ENCODE measurements at places on chromosomes 5 and 9.
A peak's percentile ranks its signal among the peaks of the same experiment; 100 is the strongest.

- no peak for DNase-seq
Measured at GRCh38 chr5:18152671-18153070, 518.4 kb downstream of the TAF11L14 start.

DNA sequence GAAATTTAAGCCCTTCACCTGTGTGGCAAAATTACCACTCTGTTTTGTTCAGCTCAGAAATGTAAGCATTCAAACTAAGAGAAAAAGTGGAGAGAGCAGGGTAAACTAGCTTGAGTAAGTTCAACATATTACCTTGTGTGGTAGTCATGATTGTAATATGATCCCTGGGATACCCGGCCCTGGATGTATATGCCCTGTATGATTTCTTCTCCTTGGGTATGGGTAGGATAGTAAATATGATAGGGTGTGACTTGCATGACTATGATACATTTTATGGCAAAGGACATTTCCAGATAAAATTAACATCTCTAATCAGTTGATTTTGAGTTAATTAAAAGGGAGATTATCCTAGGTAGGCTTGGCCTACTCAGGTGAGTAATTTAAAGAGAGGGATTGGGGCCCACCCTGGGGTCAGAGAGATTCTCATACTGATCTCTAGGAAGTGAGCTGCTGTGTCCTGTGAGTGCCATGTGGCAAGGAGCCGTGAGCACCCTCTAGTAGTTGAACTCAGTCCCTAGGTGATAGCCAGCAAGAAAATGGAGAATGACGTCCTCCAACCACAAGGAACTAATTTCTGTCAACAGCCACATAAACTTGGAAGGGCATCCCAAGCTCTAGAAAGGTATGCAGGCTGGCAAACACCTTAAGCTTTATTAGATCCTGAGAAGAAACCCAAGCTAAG is 62.2 kb upstream of the ANXA1 start:
- no peak for DNase-seq

DNA sequence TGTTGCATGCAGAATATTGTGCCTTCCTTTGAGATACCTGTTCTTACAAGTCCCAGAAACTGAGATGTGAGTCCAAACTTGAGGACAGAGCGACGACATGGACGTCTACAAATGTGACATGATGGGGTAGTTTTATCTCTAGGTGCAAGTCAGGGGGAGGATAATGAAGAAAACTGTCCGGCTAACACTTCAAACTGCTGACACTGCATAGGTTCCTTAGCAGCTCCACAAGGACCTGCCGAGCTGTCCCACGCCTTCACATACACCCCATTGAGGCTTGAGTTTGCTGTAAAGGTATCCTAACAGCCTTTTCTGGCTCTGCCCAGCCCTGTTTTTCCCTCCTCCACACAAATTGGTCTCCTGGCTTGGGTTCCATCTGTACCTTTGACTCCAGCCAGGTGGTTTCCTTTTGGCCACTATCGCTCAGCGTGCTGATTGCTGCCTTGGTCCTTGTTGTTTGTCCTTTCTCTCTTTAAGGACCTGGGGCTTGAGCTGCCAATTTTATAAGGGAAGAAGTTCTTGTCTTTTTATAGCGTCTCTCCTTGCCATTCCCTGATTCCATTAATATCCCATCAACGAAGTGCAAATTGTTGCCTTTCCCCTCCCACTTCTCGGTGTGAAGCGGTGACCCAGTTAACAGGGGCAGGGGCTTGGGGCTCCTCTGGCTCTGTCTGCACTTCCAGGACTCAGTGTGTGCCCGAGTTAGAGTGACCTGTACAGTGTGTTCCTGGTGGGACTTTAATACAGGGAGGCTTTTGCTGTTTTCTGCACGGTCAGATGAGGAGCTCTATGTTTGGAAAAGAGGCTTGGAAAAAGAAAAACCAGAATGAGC is 100.3 kb downstream of the PCSK1 start:
- no peak for DNase-seq

DNA sequence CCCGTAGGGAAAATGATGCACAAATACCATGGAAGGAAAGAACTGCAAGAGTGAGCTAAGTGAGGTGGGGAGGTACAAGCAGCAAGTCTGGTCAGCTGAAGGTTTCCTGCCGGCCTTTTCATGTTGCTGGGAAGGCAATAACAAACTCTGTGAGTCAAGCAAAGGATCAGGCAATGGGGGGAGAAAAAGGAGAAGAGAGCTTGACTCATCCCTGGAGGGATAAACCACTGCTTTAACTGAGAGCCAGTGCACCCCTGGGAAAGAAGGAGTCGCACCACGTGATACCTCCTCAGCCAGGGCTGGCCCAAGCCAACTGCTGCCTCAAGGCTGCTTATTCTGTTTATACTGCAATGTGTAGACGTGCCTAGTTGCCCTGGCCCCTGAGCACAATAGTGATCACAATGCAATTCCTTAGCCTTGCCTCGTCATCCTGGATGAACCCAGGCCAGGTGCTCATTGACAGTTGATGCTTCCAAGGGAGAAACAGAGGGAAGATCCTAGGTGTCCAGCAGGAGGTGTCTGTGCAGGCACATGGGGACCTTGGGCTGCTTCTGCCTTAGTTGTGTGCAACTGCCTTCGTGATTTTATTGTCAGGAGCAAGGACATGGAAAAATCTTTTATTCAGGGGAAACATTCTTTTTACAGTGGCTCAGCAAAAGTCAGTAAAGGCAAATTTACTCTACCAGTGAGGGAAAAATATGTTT is 203.0 kb upstream of the TUT7 start:
- DNase-seq = peak; percentile 93

DNA sequence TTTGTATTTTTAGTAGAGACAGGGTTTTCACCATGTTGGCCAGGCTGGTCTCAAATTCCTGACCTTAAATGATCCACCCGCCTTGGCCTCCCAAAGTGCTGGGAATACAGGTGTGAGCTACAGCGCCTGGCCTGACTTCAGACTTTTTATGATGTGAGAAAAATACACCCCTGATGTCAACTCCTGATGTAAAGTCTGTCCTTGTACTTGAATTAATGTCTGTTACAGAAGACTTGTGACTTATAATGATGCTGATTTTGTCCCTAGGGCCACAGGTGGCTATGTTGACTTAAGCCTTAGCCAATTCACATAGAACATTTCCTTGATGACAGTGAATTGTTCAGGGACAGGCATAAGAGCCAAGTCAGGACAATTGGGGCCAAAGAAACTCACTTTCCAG is 42.5 kb upstream of the MELK start:
- no peak for DNase-seq

DNA sequence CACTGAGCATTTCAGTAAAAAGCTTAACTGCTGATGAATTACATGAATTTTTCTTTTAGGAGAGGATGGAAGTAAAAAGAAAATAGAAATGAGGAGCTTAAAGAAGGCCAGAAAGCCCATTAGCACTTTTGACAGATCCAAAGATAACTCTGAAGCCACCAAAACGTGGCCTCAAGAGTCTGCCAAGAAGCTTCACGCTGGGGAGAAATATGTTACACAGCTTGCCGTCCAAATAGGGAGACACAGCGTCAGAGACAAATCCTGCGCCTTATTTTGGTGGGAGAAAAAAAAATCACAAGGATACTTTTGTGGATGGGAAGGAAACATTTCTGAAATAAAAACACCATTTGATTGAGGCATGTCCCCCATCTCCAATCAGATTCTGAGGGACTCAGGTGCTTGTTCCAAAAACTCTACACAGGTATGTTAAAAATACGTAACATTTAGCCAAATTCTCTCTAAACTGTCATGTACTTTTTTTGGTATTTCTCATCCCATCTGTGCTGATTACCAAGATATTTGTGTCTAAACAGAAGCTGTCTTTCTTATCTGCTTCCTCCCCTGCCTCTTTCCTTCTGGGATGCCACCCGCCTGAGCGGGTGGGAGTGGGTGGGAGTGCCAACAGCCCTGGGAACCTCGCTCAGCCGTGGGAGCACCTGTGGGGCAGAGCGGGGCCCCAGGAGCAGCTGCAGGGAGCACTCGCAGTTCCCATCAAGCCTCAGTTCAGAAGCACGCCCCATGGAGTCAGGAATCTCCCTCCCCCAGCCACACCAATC is 275.5 kb downstream of the DENND1A start:
- no peak for DNase-seq

GRCh38 chr9:3962496-3962895 is 337.4 kb downstream of the GLIS3 start:
- no peak for DNase-seq

- no peak for DNase-seq
Measured at GRCh38 chr9:26565118-26565517, 327.5 kb downstream of the CAAP1 start.

DNA sequence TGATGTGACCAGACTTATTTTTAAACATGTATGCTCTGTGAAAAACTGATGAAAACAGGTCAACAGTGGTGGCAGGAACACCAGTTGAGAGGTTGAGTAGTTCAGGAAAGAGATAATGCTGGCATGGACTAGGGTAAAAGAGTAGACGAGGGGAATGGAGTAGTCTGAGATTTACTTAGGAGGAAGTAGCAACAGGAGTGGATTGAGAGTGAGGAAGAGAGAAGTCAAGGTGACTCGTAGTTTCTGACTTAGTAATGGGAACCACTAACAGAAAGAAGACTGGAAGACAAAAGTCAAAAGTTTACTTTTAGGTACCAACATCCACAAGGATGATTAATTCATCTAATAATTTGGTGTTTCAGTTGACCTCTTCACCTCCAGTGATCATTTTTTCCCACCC is 3.6 kb downstream of the SRA1 start:
- DNase-seq = peak; percentile 55

DNA sequence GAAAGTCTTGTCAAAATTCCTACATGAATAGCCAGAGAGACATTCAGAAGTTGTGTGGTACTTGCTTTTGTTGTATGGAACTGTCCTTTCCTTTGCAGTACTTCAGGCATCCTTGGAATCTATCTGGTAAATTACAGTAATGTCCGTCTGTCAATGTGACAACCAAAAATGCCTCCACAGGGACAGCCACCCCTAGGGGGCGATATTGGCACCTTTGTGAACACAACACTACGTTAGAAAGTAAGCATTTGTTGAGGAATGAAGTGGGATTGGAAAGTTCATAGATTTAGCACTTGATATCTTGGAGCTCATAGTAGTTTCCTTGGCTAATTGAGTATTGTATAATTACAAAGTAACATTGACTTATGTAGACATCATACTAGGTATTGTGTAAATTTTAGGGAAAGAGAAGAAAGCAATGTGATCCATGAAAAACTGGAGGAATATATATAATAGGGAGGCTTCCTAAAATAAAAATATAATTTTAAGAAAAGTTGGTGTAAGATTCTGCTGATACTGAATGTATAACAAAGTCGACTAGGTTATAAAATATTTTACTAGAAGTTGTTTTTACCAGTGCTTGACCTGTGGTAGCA is 32.7 kb downstream of the TMEFF1 start:
- DNase-seq = peak; percentile 51

GRCh38 chr5:18736051-18736398 is 1101.8 kb downstream of the TAF11L14 start:
- no peak for DNase-seq

GRCh38 chr9:127660886-127661741 is 45.7 kb upstream of the CFAP157 start:
- DNase-seq = no peak

GRCh38 chr9:110579862-110580219 is 300 bp upstream of the SVEP1 start:
- no peak for DNase-seq

- DNase-seq = no peak
Measured at GRCh38 chr9:105535920-105536668, 21.8 kb upstream of the FKTN start.

GRCh38 chr9:99577351-99577750 is 244.3 kb upstream of the NR4A3 start:
- DNase-seq = no peak

- DNase-seq = peak; percentile 87
Measured at GRCh38 chr9:112753725-112754124, 3.2 kb downstream of the SNX30 start.

DNA sequence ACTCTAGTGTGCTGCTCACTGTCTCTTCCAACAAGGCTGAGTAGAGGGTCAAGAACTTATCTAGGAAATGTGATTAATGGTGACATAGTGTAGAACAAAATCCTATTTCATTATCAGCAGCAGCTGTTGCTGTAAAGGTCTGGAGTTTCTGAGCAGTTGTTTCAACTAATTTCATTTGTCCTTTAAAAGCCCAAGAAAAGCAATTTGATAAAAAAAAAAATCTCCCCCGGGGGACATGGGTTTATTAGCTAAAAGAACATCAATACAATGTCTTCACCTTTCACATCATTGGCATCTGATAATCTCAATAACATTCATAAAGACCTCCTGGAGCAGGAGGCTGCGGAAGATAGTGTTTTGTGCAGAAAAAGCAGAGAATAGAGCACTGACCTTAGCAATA is 468.1 kb downstream of the KCTD16 start:
- DNase-seq = no peak

GRCh38 chr9:4306777-4307121 is 6.9 kb upstream of the GLIS3 start:
- no peak for DNase-seq

DNA sequence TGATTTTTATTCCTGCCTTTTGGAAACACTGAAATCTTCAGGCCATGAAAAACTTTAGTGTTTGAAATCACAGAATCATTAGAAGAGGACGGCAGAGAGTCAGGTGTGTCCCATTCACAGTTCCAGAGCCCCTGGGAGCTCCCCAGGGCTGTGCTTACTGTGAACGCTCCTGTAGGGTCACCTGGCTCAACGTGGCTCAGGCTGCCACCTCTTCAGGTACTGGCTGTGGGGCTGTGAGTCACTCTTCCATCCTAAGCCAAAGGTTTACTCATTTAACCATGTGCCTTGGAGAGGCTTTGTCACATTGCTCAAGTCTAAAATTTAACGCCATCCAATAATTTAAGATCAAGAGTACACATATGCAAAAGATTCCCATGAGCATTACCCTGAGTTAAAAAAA is 50.2 kb upstream of the FSTL4 start:
- no peak for DNase-seq

DNA sequence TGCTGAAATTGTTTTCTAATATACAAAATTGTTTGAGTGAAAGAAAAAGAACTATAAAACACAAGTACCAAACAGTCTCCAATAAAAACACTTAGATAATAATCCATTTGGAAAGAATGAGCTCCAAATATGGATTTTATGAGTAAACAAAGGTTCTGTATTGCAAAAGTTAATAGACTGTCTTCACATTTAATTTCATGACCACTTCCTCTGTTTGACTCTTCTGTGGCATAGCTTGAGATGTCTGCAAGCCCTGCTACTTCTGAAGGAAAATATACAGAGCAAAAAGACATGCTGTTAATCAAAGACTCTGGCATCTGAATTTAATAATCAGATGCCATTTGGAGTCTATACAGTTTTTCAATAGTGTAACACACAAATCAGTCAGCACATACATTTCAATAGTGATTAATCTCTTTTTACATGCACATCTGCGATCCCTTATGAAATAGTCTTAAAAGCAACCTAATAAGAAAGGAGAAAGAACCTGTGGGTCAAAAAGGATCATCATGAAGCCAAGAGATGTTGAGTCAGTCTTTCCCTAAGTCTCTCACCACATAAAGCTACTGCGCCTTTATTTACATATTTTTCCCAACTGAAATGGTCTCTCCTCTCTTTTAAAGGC is 165.4 kb upstream of the LHFPL2 start:
- no peak for DNase-seq

- DNase-seq = no peak
Measured at GRCh38 chr5:32339198-32339597, 26.5 kb upstream of the MTMR12 start.

- no peak for DNase-seq
Measured at GRCh38 chr5:134048864-134049263, 44.1 kb upstream of the VDAC1 start.

GRCh38 chr5:164214698-164215097 is 709.3 kb downstream of the MAT2B start:
- DNase-seq = no peak

All from HT1080 (cell line).